ENCODE measurements at places on chromosomes 1 and 21.

GRCh38 chr1:167905182-167905581 lies 8.8 kb downstream of the ADCY10 start:
- DNase-seq, result no peak

DNA sequence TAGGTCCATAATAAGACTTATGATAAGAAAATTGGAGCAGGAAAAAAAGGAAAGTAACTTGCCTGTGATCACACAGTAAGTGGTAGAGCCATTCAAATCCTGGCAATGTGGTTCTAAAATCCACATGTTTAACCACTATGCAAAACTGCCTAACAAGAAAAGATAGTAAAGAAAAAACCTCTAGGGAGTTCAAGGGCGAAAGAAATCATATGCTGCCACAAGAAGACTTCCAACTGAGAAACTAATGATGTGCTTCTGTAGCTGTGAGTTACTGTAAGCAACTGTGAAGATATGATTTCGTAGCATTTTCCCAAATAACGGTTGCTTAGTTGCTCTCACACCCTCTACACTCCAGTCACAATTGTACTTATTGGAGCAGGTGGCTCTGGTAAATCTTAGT lies 20.9 kb upstream of the LYPLAL1 start:
- no peak for DNase-seq

- peak; percentile 58 for DNase-seq
Measured at GRCh38 chr1:1000357-1001056, 610 bp upstream of the HES4 start.

DNA sequence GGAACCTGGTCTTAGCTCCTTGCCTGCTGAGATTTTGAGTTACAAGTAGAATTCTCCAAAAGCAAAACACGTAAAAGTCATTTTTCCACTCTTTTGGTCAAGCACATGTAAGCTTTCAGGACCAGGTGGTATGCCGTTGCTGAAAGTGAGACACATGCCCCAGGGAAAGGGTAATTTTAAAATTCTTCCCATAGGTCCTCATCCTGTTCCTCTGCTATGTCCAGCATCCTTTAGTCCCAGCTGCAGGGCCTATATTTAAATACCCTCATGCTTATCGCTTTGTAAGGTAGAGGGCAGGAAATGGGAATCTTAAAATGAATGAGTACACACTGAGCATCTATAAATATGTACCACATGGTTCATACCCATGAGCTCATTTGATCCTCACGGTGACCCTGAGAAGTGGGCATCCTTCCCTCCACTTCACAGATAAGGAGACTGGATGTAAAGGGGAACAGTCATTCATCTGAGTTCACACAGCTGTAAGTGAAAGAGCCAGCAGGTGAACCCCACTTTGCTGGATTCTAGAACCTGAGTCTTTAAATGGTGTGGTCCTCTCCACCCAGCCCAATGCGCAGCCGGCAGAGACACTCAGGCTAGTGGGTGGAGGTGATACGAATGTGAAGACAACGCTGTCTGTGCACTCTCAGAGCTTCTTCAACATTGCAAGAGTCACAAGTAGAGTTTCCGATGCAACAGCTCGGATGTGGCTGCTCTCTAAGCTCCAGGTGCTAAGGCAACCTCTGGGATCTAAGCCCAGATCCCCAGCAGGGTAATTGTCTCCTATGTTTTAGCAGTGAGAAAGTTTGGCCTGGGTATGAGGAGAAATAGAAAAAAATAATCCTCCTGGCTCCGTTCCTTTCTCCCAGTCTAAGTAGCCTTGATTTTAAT lies 163.5 kb downstream of the PLXNA2 start:
- no peak for DNase-seq

DNA sequence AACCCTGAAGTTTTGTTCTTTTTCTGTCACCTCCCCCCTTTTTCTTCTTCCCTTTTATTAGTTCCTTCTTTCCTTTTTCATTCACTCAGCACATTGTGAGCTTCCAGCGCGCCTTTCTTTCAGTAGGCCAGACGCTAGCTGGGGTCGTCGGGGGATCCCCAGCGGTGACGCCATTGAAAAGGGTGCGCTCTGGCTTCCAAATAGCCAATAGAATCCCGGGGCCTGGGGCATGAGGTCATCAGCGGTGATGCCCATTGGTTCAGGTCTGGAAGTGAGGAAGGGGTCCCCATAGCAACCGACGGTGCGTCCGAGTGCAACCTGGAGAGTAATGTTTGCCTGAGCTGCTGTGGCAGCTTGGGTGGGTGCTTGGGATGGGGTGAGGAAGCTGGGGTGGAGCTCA lies 6.9 kb upstream of the EFNA3 start:
- DNase-seq, result no peak

DNA sequence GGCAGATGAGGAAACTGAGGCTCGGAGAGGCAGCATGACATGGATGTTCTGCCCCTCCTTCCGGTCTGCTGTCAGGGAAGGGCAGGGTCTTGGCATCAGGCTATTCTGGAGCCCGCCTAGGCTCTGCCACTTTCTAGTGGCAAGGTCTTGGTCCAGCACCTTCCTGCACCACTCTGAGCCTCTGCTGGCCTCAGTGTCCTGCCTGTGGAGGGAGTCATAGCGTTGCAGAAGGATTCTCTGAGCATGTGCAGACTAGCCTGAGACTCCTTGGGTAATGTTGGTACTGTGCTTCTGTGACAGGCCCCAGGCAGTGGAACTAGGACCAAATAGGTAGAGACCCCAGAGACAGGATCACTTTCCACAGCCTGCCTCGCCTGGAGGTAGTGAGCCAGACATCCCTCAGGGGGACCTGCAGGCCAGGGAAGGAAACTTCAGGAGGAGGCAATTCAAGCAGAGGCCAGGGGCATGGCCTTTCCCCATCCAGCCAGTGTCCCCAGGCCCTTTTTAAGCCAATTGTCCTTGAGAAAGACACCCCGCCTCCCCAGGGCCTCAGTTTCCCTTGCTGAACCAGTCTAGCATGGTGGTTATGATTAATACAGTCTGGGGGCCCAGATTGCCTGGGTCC lies 10.6 kb downstream of the EDN2 start:
- no peak for DNase-seq

- no peak for DNase-seq
Measured at GRCh38 chr1:208654241-208654640, 410.1 kb upstream of the PLXNA2 start.

- no peak for DNase-seq
Measured at GRCh38 chr1:152182431-152182830, 23.4 kb upstream of the RPTN start.

GRCh38 chr1:40391688-40392145 lies 18.2 kb downstream of the SMAP2 start:
- DNase-seq, result no peak

GRCh38 chr1:174405219-174405618 lies 42.5 kb upstream of the GPR52 start:
- DNase-seq, result no peak

DNA sequence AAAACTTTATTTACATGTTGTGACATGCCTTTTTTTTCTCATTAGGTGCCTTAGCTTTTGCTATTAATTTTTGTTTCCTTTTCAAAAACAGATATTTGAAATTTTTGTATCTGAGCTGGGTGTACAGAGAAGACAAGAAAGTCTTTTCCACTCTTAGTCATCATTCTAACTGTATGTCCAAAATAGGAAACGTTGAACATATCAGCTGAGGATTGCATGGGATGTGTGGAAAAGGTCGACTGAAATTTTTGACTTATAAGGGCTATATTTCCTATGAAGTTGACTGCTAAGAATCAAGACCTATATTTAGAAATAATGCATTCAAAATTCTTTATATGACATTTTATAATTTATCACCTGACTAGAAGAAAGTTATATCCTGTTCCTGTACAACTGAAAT lies 270.0 kb upstream of the ZRANB2 start:
- DNase-seq, result no peak

DNA sequence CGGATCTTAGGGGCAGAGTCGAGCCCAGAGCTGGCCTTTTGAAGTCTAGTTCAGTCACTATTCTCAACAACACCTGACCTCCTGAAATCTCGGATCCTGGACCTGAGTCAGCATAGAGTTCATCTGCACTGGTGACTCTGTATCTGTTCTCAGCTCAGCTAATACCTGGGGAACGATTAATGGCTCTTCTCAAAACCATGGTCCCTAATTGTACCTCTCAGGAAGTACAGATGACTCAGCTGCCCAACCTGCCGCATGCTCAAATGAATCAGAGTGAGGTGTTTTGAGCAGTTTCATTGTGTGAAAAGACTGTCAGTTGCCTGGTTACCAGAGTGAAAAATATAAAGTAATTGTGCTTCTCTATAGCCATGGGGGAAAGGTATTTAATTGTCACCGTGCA lies 89.2 kb downstream of the SLC35F3 start:
- DNase-seq, result no peak

DNA sequence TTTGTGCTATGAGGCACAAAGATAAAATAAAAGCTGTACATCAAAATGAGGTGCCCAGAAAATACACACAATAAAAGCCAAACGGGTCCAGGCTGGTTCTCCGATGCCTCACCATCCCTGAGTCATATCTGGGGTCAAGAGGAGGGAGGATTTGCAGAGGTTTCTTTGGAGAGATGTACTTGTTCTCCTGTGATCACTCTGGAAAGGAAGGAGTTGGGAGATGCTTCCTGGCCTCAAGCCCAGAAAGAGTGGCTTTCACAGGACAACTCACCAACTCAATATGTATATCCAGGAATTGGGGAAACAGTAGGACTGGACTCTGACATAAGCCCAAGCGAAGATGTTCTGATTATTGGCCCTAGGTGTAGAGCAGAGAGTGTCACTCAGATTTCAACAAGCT lies 51.9 kb downstream of the DIPK1A start:
- DNase-seq, result no peak

DNA sequence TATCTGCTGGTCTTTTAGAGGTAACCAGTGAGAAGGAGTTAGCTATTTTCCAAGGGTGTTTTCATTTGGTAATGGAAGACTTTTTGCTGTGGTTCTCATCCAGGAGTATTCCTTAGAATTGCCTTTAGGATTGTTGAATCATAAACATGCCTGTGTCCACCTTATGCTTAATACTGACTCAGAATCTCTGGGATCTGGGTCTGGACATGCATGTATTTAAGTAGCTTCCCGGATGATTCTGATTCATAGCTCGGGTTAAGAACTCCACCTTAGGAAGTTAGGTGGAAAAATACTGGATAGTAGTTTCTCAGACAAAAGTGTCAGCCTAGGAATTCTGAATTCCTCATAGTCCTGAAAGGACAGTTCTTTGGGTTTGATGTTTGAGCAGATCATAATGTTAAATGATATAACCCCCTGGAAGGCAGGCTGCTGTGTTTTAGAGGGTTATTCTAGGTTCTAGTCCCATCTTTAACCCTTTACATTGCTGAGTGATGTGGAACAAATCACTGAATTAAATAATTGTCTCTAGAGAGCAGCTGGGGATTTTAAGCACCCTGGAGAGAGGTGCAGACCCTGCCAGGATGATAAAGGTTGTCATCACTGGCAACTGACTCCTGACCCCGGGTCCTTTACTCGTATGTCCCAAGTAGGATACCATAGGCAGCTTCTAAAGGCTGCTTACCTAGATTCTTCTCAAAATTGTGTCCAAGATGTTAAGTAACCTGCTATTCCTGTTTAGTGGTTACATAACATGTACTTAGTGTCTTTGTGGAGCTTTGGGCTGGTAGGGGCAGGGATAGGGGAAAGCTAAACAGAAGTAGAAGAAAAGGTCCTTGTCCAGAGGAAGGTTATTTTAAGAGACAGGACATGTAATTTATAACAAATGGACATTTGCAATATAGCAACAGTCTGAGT lies 14.5 kb upstream of the C4BPB start:
- no peak for DNase-seq

DNA sequence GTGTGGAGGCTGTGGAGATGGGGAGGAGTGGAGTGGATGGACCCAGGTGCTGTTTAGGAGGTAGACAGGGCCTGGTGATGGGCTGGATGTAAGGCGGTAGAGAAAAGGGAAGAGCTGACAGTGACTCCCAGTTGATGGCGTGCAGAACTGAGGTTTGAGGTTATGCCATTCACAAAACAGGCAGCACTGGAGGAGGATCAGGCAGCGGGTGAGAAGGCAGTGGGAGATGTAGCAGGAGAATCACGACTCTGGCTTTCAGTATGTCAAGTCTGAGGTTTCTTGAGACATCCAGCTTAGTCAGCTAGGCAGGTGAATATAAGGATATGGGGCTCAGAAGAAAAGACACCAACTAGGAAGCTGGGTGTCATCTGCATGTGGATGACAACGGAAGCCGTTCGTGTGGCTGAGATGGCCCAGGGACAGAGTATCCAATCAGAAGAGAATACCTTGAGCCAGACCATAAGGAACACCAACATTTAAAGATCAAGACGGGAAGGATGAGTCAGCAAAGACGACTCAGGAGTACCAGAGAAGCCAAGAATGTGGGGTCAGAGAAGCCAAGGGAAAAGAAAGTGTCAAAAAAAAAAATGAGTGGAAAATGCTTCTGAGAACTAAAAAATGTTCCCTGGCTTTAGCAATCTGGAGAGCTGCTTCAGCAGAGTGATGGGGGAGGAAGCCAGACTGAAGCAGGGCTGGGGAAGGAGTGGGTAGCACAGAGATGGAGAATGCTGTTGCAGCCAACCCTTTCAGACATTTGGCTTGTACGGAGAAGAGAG lies 15.2 kb downstream of the LRRN2 start:
- no peak for DNase-seq

DNA sequence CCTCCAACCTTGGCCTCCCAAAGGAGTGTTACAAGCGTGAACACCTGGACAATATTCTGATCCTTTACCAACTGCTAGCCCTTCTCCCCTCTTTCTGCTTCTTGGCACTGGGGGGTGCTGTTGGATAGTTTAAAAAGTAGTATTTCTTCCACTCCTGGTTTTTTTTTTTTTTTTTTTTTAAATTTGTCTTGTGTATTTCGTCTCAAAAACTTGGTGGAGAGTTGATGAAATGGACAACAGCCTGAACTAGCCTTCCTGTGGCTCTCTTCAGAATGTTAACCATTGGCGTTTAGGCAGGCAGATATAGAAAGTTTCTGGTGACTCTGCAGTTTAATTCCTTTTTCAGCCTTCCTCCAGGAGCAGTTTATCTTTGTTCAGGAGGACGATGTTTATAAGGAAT lies 69.7 kb upstream of the USP24 start:
- no peak for DNase-seq

Measured in stimulated activated CD4-positive, alpha-beta T cell treated with anti-CD3 and anti-CD28 coated beads, TNF-alpha, amount 100 ng/mL, for 1 hour (primary cell).